ENCODE measurements at places on chromosomes 2 and 18.

- DNase-seq = no peak
These were observed 22.6 kb downstream of the CROCC2 start for GRCh38 chr2:240928476-240929363.

DNA sequence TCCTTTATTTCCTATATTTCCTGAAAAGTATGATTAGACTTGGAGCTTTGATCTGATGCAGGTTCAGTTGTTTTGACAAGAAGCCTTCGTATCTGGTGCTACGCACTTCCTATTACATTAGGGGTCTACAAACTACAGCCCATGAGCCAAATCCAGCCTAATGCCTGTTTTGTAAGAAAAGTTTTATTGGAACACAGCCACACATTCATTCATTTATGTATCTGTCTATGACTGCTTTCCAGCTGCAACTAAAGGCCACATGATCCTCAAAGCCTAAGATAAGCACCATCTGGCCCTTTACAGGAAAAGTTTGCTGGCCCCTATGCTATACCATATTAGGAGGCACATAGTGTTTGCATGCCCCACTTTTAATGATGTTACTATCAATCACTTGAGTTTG, 26.0 kb downstream of the EIF2AK3 start:
- DNase-seq = no peak

- no peak for DNase-seq
These were observed 84.9 kb downstream of the ACKR3 start for GRCh38 chr2:236654496-236654895.

DNA sequence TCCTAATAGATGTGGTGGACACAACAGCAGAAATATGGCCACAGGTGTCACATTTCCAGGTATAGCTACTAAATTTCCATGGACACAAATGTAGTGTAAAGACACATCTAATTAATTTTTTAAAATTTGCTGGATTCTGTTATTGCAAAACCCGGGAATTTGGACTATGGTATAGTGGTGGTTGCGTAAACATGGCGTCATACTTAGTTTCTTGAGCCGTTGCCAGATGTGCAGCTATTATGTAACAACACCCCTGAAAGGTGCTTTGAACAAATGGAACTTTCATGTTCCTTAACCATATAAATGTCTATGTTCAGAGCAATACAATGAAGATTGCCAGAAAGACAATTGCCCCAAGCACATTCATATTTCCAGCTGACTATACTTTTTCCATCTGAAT, 85.9 kb downstream of the HRH4 start:
- no peak for DNase-seq

DNA sequence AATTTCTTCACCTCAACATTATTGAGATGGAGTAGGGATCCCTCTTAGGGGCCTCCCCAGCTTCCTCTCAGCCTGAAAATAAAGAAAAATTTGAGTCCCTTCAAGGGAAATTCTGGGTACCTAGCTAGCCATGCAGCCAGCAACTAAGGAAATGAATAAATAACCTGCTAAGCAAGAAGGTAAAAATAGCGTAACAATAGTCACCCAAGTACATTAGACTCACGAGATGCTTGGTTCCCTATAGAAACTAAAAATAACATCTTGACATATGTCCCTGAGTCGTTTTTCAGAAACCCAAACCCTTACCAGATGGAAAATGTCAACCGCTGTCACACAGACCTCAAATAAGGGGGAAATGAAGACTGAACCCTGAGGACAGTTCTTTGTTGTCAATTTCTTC, 51.9 kb downstream of the CACNB4 start:
- no peak for DNase-seq

DNA sequence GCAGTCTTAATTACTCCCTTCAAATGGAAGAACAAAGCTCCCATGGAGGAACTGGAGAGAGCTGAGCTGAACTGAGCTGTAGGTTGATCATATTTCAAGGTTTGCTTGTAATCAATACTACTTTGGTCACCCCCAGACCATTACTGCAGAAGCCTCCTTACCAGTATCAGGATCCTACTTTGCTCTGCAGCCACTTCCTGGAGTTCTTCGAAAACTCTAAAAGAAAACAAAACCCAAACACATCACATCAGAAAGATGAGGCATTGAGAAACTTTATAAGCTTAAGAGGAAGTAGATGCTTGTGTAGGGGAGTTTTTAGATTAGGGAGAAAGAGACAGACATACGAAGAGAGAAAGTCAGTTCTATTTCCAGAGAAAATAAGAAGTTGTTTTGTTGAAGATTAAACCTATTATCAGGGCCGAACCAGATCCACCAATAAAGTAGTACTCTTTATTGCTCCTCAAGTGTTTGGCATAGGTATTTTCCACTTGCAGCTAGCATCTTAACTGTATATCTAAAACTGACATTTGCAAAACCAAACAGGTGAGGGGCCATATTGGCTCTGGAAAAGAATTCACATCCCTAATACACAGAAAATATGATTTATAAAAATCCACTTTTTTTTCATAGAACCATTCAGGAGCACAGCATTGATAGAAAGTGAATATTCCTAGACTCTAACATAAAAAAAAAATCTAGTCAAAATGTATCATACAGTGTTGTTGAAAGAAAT, 166.9 kb upstream of the KLF7 start:
- DNase-seq = no peak

GRCh38 chr2:222283634-222284033, 15.2 kb downstream of the PAX3 start:
- no peak for DNase-seq

DNA sequence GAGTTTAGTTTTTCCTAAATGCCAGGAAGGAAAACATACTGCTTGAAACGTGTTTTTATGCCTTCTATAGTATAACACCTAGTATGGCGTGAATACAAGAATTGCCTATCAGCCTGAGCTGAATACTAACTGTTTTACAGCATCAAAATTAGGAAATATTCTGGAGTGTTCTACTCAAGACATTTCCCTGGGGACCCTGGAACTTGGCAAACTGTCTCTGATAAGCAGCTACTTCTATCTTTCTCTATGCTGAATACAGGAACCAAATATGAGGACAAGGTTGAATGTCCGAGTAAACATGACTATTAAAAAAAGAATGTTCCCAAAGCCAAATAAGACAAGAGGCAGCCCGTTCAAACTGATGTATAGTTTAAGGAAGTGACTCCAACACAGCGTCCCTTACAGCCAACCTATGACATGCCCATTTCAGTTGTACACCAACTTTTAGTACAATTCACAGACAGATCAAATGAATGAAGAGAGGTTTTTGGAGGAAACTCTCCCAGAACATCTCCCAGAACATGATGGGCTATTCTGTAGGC, 951.3 kb upstream of the ACVR2A start:
- DNase-seq = no peak

DNA sequence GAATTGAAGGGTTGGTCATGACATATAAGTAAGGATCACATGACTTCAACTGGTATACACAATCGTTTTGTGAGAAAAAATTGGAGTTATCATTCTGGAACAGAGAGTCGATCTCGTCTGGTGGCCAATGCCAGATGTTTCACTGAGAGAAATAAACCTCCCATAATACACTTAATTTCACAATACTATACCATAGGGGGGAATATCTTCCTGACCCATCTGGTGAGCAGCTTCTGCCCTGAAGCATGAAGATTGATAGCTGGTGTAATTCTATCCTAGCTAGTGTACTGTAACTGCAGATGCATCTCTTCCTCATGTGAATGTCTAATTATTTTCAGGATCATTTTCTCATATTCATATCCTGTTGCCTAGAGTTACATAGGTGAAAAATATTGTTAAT, 15.7 kb upstream of the CDH7 start:
- DNase-seq = no peak

DNA sequence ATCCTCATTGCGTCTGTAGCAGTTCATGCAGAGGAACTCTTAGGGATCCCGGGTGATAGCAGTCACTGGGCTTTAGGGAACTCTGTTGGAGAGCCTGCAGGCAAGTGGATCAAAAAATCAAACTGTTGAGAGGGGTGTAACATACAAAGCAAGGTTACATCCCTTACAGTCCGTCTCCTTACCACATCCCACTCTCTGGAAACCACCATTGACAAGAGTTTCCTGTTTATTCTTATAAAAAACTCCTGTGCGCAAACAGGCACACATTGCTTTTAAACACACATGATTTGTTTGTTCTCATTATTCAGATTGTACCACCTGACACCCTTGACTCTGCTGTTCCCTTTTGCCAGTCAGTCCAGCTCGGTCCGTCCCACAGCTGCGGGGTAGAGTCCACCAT, 137.7 kb downstream of the LTBP1 start:
- no peak for DNase-seq

DNA sequence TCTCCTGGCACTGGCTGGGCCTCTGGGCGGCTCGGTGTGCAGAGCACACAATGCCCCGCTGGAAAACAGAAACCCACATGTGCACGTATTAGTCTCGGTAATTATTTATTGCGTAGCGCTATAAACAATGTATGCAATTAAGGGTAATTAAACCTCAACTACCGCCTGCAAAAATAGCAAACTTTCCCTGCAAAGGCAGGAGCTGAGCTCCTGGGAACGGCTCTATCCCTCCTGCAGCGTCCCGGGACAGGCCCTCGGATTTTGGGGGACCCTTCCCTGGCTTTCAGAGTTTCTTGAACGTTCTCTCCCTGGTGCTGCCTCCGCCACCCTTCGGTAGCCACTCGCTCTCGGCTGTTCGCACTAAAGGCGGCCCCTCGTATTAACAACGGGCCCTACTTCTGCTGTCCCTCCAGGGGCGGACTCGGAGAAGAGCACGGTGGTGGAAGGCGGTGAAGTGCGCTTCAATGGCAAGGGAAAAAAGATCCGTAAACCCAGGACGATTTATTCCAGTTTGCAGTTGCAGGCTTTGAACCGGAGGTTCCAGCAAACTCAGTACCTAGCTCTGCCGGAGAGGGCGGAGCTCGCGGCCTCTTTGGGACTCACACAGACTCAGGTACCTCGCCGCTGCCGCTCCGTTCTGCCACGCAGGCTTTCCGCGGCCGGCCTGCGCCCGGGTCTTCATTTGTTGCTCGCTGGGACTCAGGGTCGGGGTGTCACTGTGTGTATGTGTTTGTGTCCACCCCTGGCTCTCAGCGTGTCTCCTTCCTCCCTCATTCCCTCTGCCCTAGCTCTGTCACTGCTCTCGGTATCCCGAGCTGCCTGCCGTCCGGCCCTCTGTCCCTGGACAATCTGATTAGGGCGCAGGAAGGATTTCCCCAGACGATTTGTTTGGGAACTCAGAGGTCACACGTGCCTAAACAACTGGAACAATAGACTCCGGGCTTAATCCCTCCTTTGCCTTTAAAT, 1.2 kb downstream of the DLX1 start:
- DNase-seq = peak; percentile 68
